ENCODE measurements at places on chromosomes 7 and 10.

- no peak for DNase-seq
Measured at GRCh38 chr7:43119371-43120075, 7.1 kb downstream of the HECW1 start.

DNA sequence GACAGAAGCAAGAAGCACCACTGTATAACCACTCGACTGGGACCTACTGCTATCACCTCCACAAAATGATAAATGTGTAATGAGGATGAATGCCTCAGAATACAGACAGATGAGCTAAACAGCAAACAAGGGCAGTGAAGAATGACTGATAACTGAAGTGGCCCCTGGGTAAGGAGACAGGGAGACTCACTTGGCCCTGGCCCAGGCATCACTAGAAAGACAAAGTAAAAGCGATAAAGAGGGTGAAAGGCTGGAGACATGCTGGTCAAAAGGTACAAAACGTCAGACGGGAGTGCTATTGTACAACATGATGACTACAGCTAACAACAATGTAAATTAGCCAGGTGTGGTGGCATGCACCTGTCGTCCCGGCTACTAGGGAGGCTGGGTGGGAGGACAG lies 27.8 kb upstream of the APBB1IP start:
- no peak for DNase-seq

DNA sequence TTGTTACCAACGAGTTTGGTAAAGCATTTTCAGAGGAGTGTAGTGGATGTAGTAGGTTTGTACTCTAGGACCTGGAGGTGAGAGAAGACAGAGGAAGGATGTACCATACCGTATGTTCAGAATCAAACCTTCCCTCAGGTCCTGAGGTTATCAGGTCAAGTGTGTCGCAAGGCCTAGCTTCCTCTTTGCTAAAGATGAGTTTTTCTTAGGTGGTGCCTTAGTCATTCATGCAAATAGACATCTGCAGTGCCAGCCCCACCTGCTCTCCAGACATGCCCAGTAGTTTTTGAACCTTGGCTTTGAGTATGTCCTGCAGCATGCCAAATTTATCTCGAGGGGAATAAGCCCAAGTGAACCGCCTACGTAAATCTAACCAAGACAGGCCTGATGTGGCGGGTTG lies 71.3 kb downstream of the HDAC9 start:
- DNase-seq = no peak

- DNase-seq = no peak
Measured at GRCh38 chr7:79652619-79653018, 199.2 kb upstream of the MAGI2 start.

- DNase-seq = no peak
Measured at GRCh38 chr10:227014-227413, 91.8 kb downstream of the ZMYND11 start.

GRCh38 chr10:79404231-79404609 lies 41.2 kb downstream of the ZCCHC24 start:
- DNase-seq = no peak

- DNase-seq = no peak
Measured at GRCh38 chr10:49164559-49165188, 23.5 kb downstream of the TMEM273 start.

DNA sequence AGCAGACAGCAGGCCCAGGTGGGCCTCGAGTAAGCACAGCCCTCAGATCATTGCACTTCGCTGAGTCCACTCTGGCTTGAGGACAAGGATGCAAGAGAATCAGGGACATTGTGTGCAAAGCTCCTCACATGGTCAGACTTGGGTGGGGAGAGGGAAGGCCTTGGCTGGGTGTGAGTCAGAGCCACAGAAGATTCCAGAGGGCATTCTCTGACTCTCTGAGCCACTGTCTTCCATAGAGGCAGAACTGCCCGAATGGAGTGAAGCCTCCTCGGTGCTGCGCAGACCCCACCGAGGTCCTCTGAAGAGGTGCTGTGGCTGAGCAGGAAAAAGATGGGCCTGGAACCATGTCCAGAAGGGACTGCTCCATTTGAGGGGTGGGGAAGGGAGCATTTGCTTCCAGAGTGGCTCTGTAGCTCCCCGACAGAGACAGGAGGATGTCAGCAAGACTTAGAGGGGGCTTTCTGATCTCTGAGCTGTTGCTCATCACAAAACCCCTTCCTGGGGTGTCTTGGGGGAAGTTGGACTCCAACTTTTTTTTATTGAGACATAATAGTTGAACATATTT lies 120.8 kb downstream of the PTPN20 start:
- DNase-seq = no peak

DNA sequence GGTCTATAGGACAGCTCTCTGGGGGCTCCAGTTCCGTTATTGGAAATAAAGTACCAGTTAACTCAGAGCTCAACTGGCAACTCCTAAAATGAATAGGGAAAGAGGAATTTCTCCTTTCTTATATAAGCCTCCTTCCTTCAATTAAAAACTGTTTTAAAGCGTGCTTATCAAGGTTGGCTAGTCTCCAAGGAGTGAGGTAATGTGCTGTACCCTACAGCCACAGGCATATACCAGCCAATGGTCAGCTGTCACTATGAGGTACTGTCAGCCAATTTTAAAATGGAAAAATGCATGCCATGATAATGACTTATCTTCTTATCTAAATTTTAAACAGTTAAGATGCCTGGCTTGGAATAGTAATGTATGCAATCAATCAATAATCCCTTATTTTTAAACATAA lies 76.2 kb downstream of the PLCE1 start:
- DNase-seq = no peak

DNA sequence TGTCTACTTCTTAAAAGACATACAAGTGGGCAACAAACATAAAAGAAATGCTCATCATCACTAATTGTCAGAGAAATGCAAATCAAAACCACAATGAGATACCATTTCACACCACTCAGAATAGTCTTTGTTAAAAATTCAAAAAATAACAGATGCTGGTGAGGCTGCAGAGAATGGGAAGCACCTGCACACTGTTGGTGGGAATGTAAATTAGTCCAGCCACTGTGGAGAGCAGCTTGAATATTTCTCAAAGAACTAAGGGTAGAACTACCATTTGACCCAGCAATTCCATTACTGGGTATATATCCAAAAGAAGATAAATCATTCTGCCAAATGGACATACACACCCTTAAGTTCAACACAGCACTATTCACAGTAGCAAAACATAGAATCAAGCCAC lies 61.8 kb upstream of the STEAP1 start:
- no peak for DNase-seq

DNA sequence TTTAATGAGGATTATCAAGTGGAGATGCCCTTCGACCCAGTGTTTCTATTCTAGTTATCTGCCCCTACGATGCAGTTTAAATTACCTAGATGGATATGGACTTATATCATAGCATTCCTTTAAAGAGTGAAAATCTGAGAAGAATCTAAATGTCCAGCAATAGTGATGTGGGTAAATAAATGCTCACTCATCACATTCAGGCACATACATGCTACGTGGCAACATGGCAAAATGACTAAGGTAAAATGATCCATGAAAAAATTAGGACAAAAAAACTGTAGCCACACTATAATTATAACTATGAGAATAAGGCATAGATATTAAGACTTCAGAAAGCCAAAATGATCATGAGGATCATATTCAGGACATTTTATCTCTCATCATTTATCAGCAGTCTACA lies 82.4 kb upstream of the PDE1C start:
- no peak for DNase-seq

DNA sequence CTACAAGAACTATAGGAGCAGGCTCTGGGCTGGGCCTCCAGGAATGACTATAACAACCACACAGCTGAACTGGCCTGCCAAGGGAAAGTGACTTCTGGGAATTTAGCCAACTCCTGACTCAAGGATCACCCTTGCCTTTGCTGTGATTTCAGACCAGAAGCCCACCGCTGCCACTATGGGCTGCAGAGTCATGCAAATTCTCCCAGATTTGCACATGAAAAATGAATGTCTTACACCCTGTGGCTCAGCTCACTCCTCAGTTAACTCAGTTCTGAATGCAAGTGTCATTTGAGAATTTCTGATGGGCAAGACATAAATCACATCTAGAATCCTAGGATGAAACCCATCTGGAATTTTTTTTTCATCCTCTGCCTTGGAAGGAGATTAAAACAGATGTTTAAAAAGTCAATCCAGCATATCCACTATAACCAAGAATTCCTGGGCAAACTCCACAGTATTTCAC lies 186.5 kb upstream of the BET1 start:
- peak; percentile 80 for DNase-seq

DNA sequence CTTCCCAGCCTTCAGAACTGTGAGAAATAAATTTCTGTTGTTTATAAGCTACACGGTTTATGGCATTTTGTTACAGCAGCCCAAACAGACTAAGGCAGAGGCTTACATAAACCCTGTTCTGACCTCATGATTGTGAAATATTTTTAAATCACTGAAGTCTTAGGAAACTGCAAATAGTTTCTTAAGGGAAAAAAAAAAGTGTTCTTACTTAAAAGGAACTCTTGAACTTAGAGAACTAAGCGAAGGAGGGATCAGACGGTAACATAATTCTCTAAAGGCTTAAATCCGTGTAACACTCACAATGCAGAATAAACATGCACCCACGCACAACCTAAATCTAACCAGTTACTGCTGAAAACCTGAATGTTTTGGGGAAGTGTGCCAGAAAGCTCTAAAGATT lies 749.1 kb upstream of the LRRTM3 start:
- peak; percentile 12 for DNase-seq

DNA sequence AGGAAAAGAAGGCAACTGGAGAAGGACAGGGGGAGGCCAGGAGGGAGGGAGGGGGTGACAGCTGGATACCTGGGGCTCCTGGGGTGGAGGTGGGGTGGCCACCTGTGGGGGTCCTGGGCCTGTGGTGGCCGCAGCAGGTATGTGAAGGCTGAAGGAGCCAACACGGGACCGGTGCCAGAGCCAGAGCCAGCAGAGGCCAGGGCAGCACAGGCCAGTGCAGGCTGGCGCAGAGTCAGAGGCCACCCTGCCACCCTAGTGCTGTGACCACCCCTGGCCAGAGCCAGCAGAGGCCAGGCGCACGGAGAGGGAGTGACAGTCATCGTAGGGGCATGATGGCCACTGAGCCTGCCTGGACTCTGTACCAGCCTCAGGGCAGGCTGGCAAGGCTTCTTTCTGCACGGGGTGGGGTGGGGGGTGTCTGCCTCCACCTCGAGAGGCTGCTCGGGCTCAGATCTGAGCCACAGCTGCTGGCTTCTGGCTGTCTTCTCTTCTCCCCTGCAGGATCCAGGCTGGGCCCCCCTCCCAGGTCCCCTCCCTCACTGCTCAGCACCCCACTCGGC lies 28.8 kb downstream of the YKT6 start:
- no peak for DNase-seq

- DNase-seq = no peak
Measured at GRCh38 chr10:109915566-109915965, 7.7 kb downstream of the XPNPEP1 start.

GRCh38 chr7:102934239-102934638 lies 21.4 kb downstream of the LRRC17 start:
- DNase-seq = no peak

- DNase-seq = no peak
Measured at GRCh38 chr10:94102436-94102835, 108.7 kb downstream of the PLCE1 start.

DNA sequence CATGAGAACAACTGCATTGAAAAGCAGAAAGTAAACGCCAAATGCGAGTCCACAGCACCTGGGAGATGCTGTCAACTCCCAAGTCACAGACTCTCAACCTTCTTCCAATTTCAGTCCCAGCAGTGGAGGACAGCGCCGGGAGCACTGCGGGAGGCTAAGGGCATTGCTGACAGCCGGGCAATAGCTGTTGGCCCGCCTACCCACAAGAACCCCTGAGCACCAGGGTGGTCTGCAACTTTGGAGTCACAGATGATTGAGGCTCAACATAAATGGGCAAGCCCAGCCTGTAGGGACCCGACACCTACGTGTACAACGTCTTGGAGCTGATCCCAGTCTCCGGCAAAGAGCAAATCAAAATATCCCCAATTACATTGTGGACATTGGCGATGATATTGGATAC lies 262.9 kb downstream of the TCERG1L start:
- DNase-seq = no peak

- DNase-seq = no peak
Measured at GRCh38 chr10:86301971-86302370, 64.6 kb downstream of the GRID1 start.

DNA sequence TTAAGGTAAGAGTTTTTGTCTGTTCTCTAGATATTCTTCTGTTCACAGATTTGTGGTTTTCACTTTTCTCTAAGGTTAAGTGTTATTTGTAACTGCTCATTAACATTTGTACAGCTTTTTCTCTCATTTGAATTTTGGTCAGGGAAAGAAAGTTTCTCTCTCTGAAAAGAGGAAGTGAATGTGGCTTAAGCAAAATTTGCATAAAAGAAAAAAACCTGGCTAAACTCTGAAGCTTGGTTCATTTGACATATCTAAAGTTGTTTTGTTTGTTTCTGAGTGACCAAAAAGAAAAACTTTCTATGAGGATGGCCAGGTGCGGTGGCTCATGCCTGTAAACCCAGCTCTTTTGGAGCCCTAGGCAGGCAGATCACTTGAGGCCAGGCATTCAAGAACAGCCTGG lies 22.0 kb upstream of the SLC26A4 start:
- DNase-seq = no peak

- no peak for DNase-seq
Measured at GRCh38 chr10:70317272-70317942, 33.6 kb upstream of the NPFFR1 start.

DNA sequence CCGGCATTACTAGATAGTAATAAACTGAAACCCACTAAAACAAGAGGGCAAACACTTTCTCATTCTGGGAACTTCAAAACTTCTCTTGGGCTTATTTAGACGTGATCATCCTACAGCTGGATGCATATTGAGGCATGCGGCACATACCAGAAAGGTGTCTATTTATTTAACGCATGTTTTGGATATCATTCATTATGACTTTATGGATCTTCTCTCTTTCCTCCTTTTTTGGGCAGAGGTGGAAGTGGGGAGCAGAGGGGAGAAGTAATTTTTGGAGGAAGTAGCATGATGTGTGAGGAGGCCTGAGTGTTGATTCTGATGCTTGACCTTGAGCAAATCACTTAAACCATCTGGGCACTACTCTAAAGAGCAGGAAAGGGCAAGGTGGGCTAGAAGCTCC lies 270.6 kb downstream of the TRIL start:
- no peak for DNase-seq

GRCh38 chr7:110621289-110621688 lies 469.6 kb upstream of the LRRN3 start:
- DNase-seq = no peak

DNA sequence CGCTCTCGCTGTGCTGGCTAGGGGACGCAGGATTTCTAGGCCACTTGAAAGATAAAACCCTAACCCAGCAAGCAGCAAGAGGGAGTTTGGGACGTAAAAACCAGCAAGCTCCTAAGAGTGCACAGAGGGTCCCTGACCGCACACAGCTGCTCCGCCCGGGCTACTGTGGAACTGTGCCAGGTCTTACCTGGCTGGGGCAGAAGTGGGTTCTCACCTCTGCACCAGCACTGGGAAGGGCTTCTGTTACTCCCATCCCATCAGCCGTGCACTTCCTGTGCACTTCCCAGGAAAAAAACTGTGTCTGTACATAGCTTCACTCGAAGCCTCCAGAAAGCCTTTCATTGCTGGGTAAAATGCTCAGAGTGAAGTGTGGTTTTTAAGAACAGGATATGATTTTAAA lies 45.9 kb upstream of the PTF1A start:
- DNase-seq = no peak
